ENCODE measurements at places on chromosomes 6 and 20.

- no peak for DNase-seq
Measured at GRCh38 chr6:102038964-102039363, 645.5 kb downstream of the GRIK2 start.

DNA sequence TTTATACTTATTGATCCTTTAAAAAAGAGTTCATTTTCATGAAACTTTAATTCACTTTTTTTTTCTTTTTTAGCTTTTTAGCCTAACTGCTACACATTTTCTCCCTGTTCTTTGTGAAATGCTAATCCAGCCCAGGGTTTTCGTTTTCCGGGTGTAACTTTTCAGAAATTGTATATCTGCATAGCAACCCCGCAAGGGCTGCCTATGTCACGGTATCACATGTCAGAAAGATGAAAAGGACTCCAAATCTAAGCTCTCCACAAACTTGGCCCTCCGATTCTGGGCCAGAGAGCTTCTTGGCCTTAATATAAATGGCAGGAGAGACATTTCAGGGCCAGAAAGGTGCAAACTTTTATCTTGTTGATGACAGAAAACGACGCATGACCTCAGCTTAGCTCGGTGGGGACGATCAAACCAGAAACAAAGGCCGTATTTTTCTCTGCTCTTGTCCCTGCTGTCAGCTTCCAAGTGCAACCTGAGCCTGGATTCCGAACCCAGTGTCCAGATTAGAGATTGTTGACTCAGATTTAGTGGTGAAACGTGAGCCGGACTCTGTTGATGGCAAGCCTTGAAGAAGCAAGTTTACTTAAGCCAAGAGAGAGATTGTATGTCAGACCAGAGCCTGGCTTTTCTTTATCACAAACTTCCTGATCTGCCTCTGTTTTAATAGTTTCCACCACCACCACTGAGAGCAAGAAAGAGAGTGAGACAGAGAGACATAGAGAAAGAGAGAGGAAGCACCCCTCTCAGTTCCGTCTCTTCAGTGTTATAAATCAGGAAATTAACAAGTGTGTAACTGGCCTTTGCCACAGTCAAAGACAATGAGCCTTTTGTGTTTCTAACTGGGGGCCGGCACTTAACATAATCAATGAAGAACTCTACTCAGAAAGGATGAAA lies 157.8 kb downstream of the SCML4 start:
- no peak for DNase-seq

DNA sequence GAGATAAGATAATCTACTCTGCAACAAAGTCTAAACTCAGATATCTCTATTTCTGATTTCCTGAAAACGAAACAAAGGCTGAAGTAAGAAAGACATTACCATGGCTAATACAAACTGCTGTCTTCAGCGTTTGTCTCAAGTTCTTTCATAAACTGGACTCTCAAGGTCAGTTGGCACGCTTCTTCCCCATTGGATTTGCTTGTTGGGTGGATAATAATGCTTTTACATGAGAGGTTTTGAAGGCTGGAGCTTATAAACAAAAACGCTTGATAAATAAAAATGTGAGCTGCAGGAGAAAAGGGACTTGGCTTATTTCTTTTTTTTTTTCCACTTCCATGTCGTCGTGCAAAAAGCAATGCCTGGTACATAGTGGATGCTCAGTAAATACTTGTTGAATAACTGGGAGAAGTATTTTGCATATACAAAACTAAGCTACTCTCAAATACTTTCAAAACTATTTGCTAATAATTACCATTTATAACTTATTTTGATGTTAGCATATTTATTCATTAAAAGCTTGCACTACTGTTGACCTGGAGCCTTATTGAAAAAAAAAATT lies 65.7 kb upstream of the EEF1A1 start:
- no peak for DNase-seq

DNA sequence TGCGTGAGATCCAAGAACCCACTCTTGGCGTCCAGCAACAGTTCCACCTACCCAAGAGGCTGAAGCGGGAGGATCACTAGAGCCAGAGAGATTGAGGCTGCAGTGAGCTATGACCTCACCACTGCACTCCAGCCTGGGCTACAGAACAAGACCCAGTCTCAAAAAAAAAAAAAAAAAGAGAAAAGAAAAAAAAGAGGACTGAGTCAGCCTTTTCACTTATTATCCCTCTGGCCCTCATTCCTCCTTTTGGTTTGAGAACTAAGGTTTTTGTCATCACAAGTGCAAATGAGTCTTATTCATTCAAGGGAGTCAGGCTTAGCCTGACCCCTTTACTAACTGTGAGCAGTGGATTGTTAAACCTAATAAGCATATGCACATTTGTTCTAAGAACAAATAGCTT lies 37.9 kb upstream of the JARID2 start:
- no peak for DNase-seq

DNA sequence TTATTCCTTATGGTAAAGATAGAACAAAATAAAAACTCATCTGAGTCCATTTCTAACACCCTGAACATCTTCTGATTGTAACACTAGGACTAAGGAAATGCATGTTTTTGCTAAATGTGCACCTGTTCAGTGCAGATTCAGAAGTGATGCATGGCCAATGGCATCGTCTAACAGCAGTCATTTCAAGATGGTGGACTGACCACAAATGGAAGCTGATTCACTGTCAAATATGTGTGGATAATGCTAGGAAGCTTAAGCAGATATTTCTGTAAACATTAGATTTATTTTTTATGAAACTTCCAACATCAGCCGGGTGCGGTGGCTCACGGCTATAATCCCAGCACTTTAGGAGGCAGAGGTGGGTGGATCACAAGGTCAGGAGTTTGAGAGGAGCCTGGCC lies 394.8 kb downstream of the SAMD5 start:
- no peak for DNase-seq

DNA sequence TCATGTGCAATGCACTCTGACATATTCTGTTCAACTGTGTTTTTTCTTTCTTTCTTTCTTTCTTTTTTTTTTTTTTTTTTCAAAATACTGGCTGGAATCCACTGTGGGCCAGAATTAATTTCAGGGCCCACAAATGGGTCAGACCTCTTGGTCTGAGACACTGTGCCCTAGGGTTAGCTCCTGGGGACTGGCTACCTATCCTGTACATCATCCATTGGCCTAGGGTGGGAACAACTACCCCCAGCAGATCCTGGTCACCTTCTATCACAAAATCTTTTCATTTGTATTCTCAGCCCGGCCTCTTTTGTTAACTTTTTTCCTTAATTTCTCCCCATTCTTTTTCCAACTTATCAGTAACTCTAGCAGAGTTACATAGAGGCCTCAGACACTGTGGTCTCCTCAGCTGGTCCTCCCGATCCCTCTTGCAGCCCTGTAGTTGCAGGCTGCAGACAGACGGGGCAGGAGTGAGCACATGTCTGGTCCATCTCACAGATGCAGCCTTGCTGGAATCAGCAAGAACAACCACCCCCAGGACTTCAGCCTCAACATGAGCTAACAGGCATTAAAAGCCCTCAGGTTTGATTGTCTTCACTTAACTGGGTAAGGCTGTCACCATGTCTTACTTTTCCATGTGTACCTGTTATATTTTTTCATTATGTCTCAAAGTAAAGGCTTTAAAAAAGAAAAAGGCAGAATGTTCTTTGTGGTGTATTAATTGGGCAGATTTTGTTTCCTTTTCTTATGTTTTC lies 41.3 kb downstream of the TXLNB start:
- peak; percentile 51 for DNase-seq

DNA sequence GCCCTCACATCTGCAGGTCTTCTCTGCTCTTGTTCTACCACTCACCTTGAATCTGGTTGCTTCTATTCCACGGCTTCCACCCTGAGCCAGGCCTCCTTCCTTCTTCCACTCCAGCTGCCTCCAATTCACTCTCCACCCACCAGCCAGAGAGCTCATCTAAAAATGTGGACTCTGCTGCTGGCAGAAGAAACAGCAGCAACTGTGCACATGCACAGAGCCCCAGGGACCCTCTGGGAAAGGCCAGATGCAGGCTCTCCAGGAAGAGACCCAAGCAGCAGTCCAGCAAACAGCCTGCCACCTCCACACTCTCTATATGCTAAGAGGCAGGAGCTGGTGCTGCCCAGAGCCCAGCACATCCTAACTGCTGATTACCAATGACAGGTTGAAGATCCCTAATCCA lies 162.6 kb upstream of the TOP1 start:
- no peak for DNase-seq

DNA sequence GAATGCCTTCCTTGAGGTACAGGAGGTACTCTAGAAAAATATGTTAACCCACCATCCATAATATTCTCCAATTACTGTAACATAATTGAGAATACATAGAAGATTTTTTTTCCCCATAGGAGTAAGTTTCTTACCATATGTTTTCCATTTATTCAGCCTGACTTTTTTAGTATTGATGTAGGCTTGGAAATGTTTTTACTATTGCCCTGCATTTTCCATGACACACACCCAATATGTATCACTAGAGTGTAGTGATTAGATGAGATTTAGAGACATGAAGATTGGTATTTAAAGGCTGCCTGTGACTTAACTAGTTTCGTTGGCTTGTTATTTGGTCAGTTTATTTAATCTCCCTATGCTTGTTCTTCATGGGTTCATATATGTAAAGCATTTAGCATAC lies 39.5 kb downstream of the KCNQ5 start:
- no peak for DNase-seq

- DNase-seq, result no peak
Measured at GRCh38 chr6:1439349-1439748, 50.0 kb downstream of the FOXF2 start.

DNA sequence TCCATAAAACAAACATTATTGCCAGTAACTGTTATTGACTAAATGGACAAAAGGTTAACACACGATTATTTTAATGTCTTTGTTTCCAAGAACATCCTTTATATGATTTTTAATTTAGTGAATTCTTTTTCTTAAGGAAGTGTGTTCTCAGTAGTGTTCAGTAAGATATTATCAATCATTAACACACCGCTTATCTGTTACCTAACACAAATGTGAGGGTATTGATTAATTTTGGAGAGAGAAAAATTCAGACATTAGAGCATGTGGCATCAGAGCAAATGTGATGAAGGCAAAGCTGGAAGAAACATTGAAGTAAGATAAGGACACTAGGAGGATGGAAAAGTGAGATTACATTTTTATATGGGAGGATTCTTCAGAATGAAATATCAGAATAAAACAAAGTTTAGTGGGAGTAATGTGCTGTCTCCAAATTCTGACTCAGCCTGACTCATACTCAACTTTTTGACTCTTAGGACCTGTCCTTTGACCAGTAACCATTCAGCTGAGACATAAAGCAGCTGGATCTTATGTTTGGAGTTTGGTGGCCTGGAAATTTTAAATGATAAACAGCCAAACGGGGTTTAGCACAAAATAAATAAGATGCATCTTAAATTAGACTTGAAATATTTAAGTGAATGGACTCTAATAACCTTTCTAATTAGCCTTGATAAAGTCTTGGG lies 348.6 kb downstream of the CD109 start:
- no peak for DNase-seq

- no peak for DNase-seq
Measured at GRCh38 chr20:63434599-63435378, 37.7 kb downstream of the KCNQ2 start.

GRCh38 chr20:17887331-17888030 lies 81.1 kb downstream of the SNX5 start:
- no peak for DNase-seq

DNA sequence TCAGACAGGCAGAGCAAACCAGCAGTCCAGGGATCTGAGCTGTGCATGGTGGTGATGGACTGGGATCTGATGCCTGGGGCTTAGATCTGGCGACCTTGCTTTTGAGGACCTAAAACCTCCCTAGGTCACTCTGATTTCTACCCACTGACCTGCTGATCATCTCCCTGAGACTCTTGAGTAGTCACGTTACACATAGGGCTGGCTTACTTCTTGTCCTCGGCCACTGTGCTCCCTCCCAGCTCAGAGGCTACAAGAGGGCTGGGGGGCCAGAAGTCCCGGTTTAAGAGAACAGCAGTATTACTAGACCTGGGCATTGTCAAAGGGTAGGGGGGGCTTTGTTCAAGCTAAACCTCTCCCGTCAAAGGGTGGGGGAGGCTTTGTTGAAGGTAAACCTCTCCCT lies 5.5 kb downstream of the DYNLT1 start:
- DNase-seq, result no peak

DNA sequence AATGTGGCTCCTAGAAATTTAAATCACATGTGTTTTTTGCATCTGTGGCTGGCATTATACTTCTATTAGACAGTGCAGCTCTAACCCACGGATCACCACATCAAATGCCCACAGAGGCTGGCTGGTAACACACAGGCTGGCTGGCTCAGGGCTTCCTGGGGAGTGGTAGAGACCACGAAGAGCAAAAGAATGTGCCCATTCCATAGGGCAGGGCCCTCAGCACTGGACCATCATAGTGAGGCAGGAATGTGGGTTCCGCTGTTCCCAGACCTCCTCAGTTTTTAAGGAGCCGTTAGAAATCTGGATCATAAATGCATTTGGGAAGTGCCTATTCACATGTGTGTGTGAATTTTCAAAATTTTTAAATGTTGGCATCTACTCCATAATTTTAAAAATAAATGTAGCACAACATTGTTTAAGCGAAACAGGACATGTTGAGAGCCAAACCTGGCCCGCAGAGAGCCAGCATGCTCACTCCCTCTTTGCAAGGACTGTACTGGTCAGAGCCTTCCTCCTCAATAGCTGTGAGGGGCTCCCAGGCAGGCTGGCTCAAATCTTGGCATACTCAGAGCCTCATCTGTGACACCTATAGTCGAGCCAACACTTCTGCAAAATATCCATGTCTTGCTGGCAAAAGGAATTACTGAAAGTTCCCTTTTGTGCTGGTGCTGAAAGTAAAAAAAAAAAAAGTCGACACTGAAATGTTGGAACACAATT lies 190.5 kb downstream of the FNDC1 start:
- DNase-seq, result no peak

- no peak for DNase-seq
Measured at GRCh38 chr6:169800668-169801395, 49.4 kb downstream of the ERMARD start.

GRCh38 chr6:150118627-150119026 lies 24.2 kb upstream of the PPP1R14C start:
- DNase-seq, result no peak

DNA sequence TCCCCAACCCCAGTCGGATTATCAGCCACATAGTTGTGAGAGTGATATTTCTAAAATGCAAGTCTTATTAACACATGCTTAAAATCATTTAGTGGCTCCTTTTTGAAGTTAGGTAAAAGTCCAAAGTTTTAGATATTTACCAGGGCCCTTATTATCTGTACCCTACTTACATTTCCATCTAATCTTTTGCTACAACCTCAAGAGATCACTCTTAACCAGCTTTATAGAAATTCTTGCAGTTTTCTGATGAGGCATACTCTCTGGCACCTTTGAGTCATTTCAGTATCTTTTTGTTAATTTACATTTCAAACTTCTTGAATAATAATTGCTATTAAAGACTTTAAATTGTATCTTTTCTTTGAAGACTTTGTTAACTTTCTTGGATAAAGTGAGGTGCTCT lies 453.3 kb downstream of the RFPL4B start:
- no peak for DNase-seq
